ENCODE measurements at places on chromosomes 11 and 22.

DNA sequence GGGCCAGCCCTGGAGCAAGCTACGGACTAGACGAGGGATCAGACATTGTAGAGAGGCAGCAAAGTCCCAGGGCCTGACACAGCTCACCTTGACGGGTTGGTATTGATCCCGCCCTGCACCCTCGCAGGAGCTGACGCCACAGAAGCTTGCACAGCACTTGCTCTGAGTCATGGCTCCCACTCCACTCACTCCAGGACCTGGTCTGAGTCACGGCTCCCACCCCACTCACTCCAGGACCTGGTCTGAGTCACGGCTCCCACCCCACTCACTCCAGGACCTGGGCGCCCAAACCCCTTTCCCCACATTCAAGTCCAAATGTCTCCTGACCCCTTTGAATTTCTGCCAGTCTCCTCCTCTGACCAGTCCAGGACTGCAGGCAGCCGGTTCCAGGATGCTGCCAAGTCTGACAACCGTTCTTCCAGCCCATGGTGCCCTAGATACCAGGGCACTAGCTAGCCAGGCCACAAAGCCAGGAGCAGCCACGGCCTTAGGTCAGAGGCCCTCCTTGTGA, 6.0 kb upstream of the PNPLA5 start:
- no peak for DNase-seq

DNA sequence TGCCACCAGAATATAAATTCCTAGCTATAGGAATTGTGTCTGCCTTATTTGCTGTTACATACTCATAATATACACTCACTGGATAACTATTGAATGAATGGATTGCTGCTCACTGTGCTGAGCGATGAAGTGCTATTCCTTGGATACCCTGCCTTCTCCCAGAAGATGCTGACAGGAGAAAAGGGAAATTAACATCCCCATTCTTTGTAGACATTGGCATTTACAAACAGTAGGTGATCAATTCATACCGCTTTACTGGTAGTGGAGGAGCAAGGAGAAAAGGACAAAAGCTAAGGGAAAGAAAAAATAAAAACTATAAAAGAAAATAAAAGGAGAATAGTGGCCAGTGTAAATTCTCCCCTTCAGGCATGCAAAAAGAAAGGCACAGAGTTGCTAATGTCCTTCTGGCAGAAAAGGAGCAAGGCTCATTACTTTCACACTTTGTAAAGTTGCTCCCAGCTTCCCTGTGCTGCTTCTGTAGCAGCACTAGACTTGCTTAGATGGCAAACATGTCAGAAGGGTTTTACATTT, 183.0 kb downstream of the LUZP2 start:
- no peak for DNase-seq

DNA sequence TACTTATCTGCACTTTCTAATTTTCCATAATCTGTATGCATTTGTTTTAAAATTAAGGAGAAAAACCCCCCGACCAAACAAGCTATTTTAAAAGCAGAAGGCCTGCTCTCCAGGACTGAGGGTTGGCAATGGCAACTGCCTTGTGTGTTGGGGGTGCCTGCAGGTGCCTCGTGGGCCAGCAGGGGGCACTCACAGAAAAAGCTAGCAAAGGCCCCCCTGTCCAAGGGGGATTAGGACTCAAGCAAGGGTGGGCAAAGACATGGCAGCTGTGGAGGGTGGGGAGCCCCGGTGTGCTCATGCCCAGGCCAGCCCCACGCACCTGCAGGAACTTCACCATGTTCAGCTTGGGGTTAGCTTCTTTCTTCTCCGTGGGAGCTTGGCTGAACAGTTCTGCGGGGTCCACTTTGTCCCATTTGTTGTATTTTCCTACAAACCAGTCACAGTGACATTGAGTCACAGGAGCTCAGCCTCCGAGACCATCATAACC, 10.3 kb downstream of the TOP3B start:
- DNase-seq: peak; percentile 38

DNA sequence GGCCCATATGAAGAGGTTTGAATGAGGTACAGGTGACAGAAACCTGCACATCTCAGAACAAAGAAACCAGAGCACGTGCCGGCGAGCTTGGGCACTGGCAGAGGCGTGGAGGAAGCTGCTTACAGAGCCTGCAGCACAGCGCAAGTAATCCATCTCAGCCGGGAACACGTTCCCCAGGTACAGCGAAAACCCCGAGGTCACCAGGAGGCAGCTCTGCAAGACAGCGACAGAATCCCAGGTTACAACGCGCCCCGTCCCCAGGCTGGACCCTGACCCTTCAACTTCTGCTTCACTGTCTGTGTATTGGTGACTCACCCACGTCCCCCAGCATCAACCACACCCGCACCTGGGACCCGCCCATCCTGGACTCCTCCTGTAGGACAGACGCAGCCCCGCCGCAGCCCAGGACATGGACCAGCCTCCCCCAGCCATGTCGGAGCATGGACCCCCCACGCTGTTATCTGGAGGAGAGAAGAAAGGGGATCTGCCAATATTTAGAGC, 2.2 kb downstream of the MLC1 start:
- DNase-seq: no peak

DNA sequence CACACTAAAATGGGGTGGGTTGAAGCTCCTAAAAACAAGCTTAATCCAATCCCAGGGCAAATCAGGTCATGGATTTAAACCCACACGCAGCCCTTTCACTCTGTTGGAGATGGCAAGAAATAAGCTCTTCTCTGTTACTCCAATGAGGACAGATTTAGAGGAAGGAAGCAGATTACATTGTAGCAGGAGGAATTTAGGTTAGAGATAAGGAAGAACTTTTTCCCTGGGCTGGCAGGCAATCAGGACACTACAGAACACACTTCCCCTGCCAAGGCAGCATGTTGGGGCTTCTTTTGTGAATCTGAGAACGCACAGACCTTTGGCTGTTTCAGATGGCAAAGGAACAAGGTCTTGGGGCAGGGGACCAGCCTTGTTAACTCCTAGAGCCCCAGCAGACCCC, 46.2 kb downstream of the C11orf58 start:
- DNase-seq: no peak

DNA sequence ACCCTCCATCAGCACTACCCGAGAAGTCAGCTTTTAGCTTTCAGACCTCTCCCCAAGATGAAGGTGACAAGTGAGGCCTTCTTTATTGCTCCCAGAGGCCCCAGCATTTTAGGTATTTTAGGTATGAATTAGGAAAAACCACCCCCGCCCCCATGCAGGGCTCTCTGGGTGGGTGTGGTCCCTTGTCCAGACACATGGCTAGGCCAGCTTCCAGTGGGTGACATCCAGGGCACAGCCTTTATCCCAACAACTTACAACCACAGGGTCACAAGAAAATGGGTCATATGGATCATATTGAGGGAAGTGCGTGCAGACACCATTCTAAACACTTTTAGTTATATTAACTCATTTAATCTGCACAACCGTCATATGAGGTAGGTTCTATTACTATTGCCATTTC, 42.1 kb downstream of the RIBC2 start:
- DNase-seq: no peak

- no peak for DNase-seq
Measured at GRCh38 chr22:27895600-27895999, 23.5 kb downstream of the PITPNB start.

DNA sequence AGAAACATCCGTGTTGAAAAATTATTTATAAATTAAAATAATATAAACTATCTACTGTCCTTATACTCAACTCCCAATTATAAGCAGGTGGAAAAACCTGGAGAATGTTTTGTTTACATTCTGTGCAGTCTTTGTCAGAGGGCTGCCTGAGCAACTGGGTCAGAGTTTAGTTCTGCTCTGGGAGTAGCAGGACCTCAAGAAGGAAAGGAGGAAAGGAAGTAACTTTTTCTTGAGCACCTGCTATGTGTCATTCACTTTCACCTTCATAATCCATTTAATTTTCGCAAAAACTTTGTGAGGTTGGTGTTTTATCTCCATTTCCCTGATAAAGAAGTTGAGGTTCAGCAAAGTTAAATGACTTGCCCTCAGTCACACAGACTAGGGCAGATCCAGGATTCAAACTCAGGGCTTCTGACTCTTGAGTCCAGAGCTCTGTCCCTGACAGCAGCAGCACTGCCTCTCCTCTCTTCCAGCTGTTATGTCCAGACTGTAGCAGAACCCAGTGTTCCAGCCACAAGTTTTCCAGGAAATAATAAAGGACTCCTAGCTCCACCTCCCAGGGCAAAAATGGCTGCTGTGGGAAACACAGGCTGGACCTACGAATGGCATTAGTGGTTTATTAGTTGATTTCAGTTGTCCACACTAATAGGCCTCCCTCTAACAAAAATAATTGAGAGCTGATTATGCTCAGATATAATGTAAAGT, 6.4 kb downstream of the CD3E start:
- DNase-seq: no peak

GRCh38 chr11:62431171-62431901, 12.5 kb downstream of the SCGB1A1 start:
- DNase-seq: no peak
